Fibroblast of skin of back (primary cell): ENCODE measurements at places on chromosomes 3 and 15.

- DNase-seq: no peak
Measured at GRCh38 chr3:195047536-195047935, 223.4 kb downstream of the XXYLT1 start.

DNA sequence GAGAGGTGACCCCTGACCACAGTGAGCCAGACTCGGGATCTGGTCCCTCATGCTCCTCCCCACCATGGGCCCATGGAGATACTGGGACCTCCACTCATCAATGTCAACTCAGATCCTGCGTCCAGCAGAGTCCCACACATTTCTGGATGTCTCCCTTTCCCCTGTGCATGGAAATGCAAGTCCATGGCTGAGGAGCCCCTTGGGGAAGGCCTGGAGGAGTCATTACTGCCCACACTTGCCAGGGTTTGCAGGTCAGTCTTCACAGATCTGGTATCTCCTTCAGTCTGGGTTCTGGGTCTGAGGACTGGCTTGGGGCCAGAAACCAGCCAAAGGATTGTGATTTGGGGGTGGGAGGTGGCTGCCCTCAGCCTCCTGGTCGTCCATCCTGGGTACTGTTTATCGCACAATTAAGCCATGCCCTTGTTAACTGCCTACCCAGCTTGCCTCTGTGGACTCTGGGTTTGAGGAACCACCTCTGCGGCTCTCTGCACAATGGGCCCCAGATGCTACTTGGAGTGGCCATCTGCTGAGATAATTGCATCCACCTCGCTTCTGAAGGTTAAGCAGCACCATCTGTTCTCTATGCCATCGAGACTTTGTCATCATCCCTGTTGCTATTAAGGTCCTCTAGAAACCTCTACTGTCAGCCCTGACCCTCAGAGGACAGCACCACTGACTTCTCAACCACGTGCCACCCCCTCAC lies 49.9 kb upstream of the KLF13 start:
- DNase-seq: no peak

- DNase-seq: peak; percentile 47
Measured at GRCh38 chr3:124964387-124964786, 29.8 kb upstream of the MUC13 start.

- DNase-seq: no peak
Measured at GRCh38 chr3:42447481-42447880, 37.1 kb upstream of the LYZL4 start.

GRCh38 chr3:181075098-181075497 lies 85.6 kb upstream of the DNAJC19 start:
- DNase-seq: no peak

GRCh38 chr3:159807137-159808040 lies 181.2 kb upstream of the IL12A start:
- DNase-seq: no peak

GRCh38 chr3:139202226-139202958 lies 141.4 kb upstream of the MRPS22 start:
- no peak for DNase-seq
